ENCODE measurements at places on chromosomes 16 and 17.

DNA sequence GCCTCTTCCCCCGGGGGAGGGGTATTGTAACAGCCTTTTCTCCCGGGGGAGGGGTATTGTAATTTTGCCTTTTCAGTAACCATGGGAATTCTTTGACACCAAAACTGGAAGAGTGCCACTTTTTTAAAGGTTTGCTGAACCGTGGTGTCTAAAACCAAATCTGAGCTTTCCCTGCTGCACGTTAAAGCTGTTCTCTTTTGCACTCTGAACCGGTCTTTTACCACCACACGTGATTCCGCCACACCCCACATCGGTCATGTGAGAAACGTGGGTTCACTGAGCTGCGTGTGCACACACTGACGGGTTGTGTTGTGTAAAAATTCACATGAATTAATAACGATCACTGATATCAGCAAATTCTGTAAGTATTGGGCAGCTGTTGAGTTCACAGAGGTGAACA is 9.2 kb upstream of the ACSF3 start:
- peak; percentile 31 for DNase-seq

- DNase-seq = peak; percentile 66
These were observed 9.6 kb downstream of the COTL1 start for GRCh38 chr16:84608282-84608681.

- DNase-seq = no peak
These were observed 121.9 kb downstream of the FOXL1 start for GRCh38 chr16:86700046-86700945.

GRCh38 chr16:81437865-81438264 is 6.7 kb upstream of the CMIP start:
- no peak for DNase-seq

- DNase-seq = no peak
These were observed 176.5 kb downstream of the IRF8 start for GRCh38 chr16:86075488-86075785.

DNA sequence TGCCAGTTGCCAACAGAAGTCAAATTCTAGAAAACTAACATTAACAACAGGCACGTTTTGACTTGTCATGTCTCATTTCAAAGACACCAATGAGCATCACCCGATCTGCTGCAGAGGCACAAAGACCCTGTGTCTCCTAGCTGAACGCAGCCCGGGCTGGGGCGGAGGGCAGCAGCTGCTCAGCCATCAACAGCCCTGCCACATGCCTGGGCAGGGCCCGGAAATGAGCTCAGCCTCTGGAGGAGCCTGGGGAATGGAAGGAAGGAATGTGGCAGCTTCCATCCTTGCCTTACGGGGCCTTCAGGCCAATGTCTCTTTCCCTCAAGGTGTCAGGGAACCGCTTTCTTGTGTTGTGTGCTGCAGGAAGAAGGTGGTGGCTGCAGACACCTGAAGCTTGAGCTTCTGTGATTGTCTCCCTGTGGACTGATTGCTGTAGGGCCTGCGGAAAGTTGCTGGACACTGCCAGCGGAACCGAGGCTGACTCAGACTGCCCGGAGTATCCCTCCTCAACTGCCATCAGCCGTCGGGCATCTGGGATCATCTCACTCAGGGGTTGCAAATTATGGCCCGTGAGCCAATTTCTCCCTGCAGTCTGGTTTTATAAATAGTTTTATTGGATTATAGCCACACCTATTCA is 7.3 kb downstream of the CDH13 start:
- DNase-seq = no peak

DNA sequence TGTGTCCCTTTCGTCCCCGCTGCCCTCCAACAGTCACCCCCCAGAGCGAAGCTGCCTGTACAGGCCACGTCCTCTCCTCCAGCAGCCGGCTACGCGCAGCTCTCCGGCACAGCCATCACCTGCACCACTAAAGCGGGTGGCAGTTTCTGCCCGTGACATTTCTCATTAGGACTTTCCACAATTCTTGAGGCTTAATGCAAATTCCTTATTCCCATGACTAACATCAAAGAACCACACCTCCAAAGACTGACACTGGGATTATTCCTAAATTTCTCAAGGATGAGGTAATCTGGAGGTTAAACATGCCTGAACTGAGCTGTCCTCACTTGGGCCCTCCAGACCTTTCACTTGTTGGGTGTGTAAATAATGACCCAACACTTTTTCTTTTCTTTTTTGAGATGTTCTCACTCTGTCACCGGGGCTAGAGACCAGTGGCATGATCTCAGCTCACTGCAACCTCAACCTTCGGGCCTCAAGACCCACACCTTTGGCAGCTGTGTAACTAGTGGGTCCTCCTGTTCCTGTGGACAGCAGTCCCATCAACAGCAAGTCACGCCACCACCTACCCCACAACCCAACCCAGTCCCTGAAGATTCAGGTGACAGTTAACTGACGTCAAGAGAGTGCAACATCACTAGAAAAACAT is 11.7 kb downstream of the ANKRD11 start:
- no peak for DNase-seq

DNA sequence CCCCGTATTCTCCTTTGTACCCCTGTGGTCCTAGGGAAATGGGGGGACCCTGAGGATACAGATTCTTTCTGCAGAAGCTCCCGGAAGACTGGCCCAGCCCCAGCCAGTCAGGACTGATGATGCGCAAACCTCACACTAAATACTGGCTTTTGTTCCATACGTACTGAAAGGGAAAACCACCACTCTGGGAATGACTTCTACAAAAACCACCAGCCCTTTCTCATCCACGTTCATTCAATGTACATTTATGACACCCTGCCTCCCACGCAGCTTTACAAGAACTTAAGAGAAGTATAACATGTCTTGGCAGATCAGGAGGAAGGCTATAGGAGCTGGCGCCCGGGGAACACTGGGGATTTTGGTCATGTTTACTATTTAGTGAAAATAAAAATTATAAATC is 70.6 kb downstream of the MARCHF10 start:
- DNase-seq = no peak

Measured in CD4-positive, alpha-beta T cell treated with Interleukin-2 at 100 ng/mL for 4 hours (primary cell).